ENCODE measurements at places on chromosomes 13 and 19.

GRCh38 chr19:3732108-3732507 is 23.9 kb downstream of the TJP3 start:
- no peak for DNase-seq

GRCh38 chr13:85373322-85373721 is 425.9 kb downstream of the SLITRK6 start:
- no peak for DNase-seq

- no peak for DNase-seq
These were observed 1456.2 kb upstream of the SLC10A2 start for GRCh38 chr13:104522235-104523072.

- no peak for DNase-seq
These were observed 4.9 kb upstream of the SNRNP70 start for GRCh38 chr19:49080392-49080791.

GRCh38 chr19:13007292-13008045 is 12.2 kb downstream of the NFIX start:
- no peak for DNase-seq

DNA sequence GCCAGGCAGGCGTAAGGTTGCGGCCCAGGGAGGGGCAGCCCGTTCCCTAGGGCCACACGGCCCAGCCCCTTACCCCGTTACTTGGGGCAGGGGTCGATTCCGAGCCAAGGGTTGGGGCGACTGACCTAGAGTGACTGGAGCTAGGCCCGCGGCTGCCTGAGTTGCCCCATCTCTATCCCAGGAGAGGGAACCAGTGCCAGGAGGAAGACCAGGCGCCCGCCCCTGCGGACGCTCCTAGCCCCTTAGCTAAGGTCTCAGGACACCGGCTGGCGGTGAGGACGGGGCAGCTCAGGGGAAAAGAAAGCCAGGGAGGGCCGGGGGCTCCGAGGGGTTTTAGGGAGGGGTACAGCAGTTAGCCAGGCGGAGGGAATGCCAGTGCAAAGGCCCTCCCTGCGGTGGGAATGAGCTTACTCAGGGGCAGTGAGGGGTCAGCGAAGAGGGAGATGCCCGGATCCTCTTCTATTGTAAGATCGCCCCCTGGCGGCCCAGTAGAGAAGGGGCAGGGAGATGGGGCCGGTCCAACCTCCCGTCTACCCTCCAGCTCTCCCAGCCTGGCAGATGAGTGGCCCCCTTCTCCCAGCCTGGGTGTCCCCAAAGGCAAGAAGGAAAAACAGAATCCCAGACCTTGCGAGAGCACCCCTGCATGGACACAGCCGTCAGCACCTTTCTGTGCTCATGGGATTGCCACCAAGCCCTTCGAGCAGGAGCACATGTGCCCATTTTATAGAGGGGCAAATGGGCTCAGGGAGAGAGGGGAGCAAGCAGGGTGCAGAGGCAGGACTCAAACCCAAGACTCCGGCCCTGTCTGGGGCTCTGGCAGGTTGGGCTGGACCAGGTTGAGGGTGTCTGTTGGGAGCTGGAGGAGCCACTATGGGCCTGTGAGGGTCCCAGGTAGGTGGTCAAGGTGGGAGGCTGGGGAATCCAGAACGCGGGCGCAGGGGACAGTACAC is 16.3 kb downstream of the CILP2 start:
- DNase-seq, result peak; percentile 83

- peak; percentile 86 for DNase-seq
These were observed 13.5 kb upstream of the TLE5 start for GRCh38 chr19:3075605-3076431.

All from D341Med (cell line).